ENCODE measurements at places on chromosomes 6 and 20.
A peak's percentile ranks its signal among the peaks of the same experiment; 100 is the strongest.

DNA sequence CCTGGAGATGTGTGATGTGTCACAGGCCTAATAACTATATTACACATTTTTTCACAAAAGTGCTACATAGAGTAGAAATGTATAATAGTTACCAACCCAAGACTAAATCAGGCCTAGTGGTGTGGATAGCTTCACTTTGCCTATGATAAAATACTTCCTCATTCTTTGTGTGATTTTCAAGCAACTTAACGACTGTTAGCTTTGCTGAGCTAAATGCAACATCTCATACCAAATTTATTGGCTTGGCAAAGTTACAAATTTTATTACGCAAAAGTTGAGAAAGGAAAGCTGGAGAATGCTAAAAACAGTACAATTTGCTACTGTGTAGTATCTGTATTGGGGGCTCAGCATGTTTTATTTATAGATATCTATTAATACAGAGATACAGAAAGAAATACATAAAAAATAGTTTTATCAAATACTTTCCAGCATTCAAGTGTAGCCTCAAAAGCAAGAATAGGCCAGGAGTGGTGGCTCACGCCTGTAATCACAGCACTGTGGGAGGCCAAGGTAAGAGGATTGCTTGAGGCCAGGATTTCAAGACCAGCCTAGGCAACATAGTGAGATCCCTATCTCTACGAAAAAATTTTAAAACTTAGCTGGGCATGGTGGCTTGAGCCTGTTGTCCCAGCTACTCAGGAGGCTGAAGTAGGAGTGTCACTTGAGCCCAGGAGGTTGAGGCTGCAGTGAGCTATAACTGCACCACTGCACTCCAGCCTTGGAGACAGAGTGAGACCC lies 3.6 kb upstream of the EDN1 start:
- DNase-seq, result peak; percentile 67

DNA sequence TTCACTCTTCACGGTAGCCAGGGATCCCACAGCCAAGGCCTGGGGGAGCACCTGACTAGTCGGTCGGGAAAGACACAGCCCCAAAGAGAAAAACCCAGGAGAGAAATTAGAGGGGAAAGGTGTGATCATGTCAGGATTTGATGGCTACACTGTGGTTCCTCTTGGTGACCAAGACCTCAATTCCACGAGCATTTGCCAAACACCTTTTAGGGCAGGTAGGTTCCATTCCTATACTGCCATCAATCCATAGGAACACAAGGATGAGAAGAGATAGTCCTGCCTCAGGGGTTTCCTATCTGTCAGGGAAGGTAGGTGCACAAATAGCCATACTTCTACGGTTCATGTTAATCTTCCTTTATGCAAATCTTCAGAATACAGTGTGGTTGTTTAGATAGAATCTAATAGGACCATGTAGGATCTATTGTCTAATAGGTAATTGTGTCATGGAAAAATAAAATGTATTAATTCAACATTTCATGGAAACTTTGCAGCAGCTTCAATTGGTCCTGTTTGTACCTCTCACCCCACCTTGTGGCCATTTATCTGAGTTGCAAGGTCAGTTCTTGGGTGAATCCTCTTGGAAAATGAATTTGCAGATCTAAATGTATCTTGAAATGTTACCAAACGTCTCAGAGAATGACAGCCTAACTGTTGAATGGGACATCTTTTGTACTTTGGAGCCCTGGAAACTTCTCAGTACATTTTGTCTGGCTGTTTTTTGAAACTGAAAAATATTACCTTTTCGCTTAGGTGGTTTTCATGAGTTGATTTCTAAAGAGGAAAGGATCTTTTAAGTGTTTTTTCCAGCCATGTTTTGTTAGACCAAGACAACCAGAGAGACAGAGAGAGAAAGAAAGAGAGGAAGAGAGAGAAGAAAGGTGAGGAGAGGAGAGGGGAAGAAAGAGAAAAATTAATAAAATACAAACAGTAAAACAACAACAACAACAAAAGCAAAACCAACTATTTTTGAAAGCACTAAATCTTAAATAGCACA lies 33.7 kb upstream of the IYD start:
- DNase-seq, result peak; percentile 75

DNA sequence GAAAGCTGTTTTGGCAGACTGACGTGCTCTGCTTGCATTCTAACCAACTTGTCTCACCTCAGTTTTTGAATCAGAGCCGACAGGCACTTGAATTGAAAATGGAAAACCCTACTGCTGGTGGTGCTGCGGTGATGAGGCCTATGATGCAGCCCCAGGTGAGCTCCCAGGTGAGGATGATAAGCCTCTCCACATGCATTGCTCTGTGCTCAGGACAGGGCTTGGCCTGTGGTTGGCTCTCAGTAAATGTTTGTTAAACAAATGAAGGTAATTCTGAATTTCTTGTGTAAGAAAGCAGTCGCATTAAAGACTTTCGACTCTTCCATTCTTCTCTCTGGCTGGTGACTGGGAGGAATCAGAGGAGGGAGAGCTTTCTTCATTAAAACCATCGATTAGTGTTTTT lies 136.3 kb downstream of the SULF2 start:
- no peak for DNase-seq

- DNase-seq, result no peak
Observed at GRCh38 chr6:73637404-73637803, 16.4 kb downstream of the SLC17A5 start.

GRCh38 chr6:127843582-127843981 lies 57.3 kb downstream of the THEMIS start:
- DNase-seq, result no peak

DNA sequence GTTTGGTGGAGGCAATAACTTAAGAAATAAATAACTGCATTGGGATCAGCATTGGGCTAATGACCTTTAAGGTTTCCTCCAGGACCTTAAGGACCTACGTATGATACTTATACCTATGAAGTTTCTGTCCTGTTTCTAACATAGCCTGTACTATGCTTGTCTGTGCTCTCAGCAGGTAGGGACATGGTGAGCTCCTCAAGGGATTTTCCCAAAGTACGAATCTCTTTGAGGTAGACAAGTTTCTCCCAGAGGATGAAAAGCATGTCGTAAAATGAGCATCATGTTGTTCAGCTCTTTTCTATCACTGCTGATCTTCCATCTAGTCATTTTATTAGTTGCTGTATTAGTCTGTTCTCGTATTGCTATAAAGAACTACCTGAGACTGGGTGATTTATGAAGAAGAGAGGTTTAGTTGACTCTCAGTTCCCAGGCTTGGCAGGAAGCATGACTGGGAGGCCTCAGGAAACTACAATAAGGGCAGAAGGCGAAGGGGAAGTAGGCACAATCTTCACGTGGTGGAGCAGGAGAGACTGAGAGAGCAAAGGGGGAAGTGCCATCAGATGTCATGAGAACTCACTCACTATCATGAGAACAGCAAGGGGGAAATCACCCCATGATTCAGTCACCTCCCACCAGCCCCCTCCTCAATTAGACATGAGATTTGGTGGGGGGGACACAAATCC lies 77.8 kb upstream of the TGM3 start:
- DNase-seq, result no peak

DNA sequence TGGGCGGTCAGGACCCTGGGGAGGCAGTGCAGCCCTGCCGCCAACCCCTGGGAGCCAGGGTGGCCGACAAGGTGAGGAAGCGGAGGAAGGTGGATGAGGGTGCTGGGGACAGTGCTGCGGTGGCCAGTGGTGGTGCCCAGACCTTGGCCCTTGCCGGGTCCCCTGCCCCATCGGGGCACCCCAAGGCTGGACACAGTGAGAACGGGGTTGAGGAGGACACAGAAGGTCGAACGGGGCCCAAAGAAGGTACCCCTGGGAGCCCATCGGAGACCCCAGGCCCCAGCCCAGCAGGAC lies 4.0 kb upstream of the COL9A3 start:
- DNase-seq, result no peak

GRCh38 chr6:105189026-105189820 lies 9.4 kb upstream of the POPDC3 start:
- no peak for DNase-seq

- no peak for DNase-seq
Observed at GRCh38 chr6:128456510-128457230, 63.7 kb downstream of the PTPRK start.

GRCh38 chr20:9989066-9989724 lies 45.6 kb upstream of the ANKEF1 start:
- DNase-seq, result peak; percentile 85

DNA sequence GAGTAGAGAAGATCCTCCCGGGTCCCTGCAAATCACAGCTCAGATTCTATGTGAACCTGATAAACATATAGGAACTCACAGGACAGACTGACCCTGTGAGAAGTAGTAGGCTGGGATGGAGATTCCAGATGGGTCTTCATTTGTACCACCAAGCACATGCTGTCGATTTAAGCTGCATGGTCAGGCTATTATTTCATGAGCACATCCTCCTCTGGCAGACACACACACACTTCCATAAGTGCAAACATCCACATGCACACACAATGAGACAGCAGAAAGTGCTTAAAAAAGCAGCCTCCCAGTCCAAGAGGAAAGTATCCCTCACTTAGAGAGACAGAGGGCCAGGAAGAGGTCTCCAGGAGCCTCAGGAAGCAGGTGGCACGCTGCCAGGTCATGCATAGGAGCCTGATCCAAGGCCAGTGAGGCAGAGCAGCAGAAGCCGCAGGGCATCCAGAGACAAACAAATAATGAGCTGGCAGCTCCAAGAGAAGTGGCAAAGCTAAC lies 131.8 kb downstream of the UNC5CL start:
- peak; percentile 10 for DNase-seq

GRCh38 chr6:168152306-168152963 lies 73.4 kb upstream of the FRMD1 start:
- DNase-seq, result peak; percentile 54

DNA sequence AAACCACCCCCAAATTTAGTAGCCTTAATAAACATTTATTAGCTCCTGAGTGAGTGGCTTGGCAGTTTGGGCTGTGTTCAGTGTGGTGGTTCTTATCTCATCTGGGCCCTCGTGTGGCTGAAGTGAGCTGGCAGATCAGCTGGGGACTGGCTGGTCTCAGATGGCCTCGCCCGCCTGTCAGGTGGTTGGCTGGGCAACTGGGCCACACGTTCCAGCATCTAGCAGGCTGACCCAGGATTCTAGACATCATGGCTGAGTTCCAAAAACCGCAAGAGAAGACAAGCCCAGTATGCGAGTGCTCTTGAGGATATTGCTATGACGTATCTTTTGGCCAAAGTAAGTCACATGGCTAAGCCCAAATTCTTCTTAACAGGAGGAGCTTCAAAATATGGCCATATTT lies 28.9 kb downstream of the EIF2S2 start:
- DNase-seq, result peak; percentile 76

- DNase-seq, result no peak
Observed at GRCh38 chr20:60420676-60421229, 462.5 kb downstream of the CDH26 start.

DNA sequence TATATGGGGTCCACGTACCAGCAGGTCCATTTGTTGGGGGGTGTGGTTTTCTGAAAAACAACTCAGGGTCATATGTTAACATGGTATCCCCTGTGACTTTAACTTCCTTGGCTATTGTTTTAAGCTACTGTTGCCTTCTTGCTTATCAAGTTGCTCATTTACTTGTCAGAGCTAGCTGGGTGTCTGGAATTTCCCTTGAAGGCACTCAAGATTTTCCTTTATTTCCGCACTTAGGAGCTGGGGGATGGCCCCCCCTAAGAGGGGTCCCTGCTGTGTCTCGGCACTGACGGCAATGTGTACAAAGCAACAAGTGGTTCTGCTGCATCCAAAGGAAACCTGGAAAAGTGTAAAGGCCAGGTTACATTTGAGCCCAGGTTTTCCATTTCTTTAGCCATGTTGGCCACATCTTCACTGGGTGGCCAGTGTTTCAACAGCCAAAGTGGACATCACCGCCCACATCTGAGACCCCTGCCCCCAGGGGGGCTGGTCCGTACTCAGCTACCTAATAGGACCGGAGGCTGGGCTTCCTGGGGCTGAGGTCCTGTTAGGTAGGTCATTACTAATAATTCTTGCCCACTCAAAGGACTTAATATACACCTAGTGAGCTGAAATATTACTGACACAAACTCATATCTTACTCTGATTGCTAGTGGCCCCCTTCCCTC lies 24.8 kb upstream of the SYNDIG1 start:
- DNase-seq, result no peak

- no peak for DNase-seq
Observed at GRCh38 chr6:29509239-29509638, 21.5 kb upstream of the MAS1L start.

DNA sequence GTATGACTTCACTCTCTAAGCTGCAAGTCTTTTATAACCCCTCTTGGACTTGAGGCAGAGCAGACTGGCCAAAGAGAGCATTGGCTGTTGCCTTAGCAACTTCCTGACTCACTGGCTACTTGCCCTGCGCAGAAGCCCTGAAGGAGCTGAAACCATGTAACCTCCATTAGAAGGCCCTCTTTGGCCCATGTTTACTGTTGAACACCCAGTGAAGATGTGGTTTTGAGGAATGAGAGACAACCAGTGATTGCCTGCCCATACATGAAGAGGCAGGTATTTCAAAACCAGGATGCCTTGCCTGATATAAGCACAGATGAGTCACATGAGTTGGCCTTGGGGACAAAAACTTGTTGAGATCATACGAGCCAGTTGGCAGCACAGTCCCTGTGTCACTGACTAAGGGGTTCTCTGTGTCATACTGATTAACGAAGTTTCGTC lies 182.5 kb downstream of the EDN1 start:
- DNase-seq, result peak; percentile 42

DNA sequence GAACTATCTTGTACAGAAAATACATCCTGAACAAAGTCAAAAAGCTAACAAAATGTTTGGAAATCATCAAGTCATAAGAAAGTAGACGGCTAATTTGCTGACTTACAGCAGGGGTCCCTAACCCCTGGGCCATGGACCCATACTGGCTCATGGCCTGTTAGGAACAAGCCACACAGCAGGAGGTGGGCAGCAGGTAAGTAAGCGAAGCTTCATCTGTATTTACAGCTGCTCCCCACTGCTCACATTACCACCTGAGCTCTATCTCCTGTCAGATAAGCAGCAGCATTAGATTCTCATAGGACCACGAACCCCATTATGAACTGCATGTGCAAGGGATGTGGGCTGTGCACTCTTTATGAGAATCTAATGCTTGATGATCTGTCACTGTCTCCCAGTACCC lies 115.5 kb downstream of the CDK19 start:
- DNase-seq, result no peak

- DNase-seq, result no peak
Observed at GRCh38 chr6:149455031-149455732, 29.6 kb downstream of the ZC3H12D start.

- DNase-seq, result no peak
Observed at GRCh38 chr6:157893238-157893637, 70.2 kb downstream of the SNX9 start.

- no peak for DNase-seq
Observed at GRCh38 chr6:147699140-147699539, 190.7 kb downstream of the SAMD5 start.
